ENCODE measurements at places on chromosomes 1 and 21. TPM values are rescaled to one million over a fixed set of nuclear protein-coding genes. Genes with fewer than 3 reads are reported as not detected.

Gene TAS1R1
- total RNA-seq, result not detected

Gene RAB25
- 0.98 TPM for total RNA-seq

Gene CRYBG2
- total RNA-seq, result not detected

Gene DCST1
- total RNA-seq, result not detected

Gene CTH
- 8.3 TPM for total RNA-seq

Gene NUDC
- total RNA-seq, result 78.7 TPM

Gene C1orf94
- total RNA-seq, result 0.88 TPM

Gene TDRD5
- 1.9 TPM for total RNA-seq

Gene GUCA2A
- not detected for total RNA-seq
